ENCODE measurements at places on chromosomes 3 and 15.

DNA sequence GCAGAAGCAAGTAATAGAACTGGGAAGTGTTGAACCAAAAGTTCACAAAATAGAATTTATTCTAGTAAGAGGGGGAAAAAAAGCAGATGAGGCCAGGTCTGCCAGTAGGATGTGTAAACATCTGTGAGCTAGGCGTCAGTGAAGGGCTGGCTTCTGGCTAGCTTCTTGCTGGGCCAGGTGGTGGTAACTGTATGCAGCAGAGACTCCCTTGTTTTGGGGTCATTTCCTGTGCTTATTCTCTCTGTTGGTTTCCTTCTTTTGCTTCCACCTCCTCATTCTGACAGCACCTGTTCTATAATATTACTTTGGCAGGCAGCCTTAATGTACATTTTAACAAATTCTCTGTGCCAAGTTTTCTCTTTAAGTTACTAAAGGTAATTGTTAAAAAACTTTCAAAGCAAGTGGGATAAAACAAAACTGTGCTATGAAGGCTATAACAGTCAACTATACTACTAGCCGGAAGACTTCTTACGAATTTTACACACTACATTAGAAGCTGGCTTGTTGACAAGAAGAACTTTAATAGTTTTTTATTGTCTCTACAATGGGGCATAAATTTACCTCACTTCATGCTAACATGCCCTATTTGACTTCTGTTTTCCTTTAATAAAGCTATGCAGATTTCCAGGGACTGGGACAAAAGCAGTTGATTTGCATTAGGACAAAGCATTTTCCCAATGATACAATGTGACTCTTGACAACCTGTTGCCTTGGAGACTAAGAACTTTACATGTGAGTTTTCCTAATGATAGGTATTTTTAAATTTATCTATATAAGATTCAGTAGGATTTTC is 318.8 kb upstream of the NAALADL2 start:
- H3K4me1 ChIP-seq, result no peaks in the 10 kb centered on the region
- H3K4me3 ChIP-seq, result no peak overlapping the region
- H3K27me3 ChIP-seq, result no peaks in the 10 kb centered on the region
- no peak for DNase-seq

GRCh38 chr15:20106026-20106425 is 435.6 kb downstream of the GOLGA6L6 start:
- no peak for DNase-seq
- H3K27me3 ChIP-seq, result no peaks in the 10 kb centered on the region
- no peaks in the 10 kb centered on the region for H3K4me1 ChIP-seq
- H3K4me3 ChIP-seq, result no peak overlapping the region
- H3K27ac ChIP-seq, result no peak overlapping the region

GRCh38 chr15:98443526-98443925 is 204.8 kb upstream of the IGF1R start:
- DNase-seq, result no peak
- H3K36me3 ChIP-seq, result no peaks in the 10 kb centered on the region
- no peak overlapping the region for H3K27ac ChIP-seq
- no peak overlapping the region for H3K4me3 ChIP-seq
- no peaks in the 10 kb centered on the region for H3K27me3 ChIP-seq

- peaks cover 18% of the 10 kb centered on the region for H3K4me1 ChIP-seq
- H3K4me3 ChIP-seq, result no peak overlapping the region
- no peak for DNase-seq
- no peaks in the 10 kb centered on the region for H3K36me3 ChIP-seq
These were observed 127.5 kb upstream of the TOPAZ1 start for GRCh38 chr3:44114142-44114541.

DNA sequence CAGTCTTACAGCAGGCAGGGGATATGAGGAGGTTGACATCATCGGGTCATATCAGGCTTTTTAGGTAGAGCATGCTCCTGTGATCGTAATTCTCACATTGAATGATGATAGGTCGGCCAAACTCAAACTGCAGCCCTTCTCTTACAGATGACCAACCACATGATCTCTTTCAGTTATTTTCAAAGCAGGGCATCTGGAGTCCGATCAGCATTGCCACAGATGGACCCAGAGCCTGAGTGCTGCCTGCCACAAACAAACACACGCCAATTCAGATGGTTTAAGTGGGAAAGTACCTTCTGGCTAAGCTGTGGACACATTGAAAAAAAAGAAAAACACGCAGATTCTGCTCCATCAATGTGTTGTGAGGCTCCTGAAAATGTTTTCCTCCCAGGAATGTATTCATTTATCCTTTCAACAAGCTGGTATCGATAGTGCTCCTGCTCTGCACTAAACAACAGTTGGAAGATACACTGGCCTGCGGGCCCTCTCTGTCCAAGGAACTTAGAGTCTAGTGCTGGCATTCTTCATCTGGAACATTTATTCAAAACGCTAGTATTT is 31.2 kb downstream of the ARPP21 start:
- H3K36me3 ChIP-seq, result no peaks in the 10 kb centered on the region
- DNase-seq, result no peak
- no peak overlapping the region for H3K4me3 ChIP-seq
- no peaks in the 10 kb centered on the region for H3K4me1 ChIP-seq
- no peak overlapping the region for H3K27ac ChIP-seq

GRCh38 chr3:41260063-41260450 is 60.8 kb downstream of the CTNNB1 start:
- H3K4me3 ChIP-seq, result no peak overlapping the region
- no peaks in the 10 kb centered on the region for H3K4me1 ChIP-seq
- H3K27ac ChIP-seq, result no peak overlapping the region
- no peak for DNase-seq

DNA sequence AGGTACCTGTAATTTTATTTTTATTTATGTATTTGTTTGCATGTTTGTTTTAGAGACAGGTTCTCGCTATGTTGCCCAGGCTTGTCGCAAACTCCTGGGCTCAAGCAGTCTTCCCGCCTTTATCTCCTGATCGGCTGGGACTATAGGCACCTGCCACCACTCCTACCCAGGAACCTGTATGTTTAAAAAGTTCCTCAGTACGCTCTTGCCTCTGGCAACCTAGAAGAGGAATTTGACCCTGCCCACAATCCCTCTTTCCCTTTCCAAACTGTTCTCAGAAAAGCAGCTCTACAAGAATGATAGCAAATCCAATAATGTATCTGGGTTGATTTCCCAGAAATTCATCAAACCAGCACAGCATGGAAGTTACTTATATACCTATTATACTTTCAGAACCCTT is 20.9 kb upstream of the PHLDB2 start:
- H3K4me1 ChIP-seq, result no peaks in the 10 kb centered on the region
- no peak for DNase-seq
- no peaks in the 10 kb centered on the region for H3K36me3 ChIP-seq
- H3K27me3 ChIP-seq, result no peaks in the 10 kb centered on the region

DNA sequence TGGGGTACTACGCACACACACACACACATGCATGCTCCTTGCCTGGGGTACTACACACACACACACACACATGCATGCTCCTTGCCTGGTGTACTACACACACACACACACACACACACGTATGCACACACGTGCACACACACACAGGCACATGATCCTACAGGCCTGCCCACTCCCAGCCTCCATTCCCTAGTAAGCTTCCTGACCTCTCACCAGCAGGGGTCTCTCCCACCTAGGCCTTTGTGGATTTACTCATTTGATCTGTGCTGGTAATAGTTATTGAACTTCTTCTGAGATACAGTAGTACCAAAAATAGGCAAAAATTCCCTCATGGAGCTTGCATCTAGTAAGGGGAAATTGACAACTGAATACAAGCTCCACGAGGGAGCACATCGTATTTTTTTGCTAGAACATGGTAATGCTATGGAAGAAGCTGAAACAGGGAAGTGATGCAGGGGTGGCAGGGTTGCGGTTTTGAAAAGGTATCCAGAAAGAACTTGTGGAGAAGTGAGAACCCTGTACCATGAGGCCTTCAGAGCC is 19.1 kb downstream of the TTC21A start:
- no peak overlapping the region for H3K27ac ChIP-seq
- peaks cover 26% of the 10 kb centered on the region for H3K4me1 ChIP-seq
- no peaks in the 10 kb centered on the region for H3K36me3 ChIP-seq

- no peaks in the 10 kb centered on the region for H3K4me1 ChIP-seq
- peak overlapping the region; percentile 21 for H3K27ac ChIP-seq
- H3K27me3 ChIP-seq, result no peaks in the 10 kb centered on the region
- H3K4me3 ChIP-seq, result peak overlapping the region; percentile 29
- DNase-seq, result no peak
These were observed 47.0 kb downstream of the ZBTB20 start for GRCh38 chr3:115099986-115100571.

GRCh38 chr3:49081429-49081828 is 12.4 kb downstream of the QRICH1 start:
- no peak overlapping the region for H3K4me3 ChIP-seq
- peaks cover 9% of the 10 kb centered on the region for H3K36me3 ChIP-seq
- no peaks in the 10 kb centered on the region for H3K27me3 ChIP-seq

- no peaks in the 10 kb centered on the region for H3K36me3 ChIP-seq
- peaks cover 13% of the 10 kb centered on the region for H3K4me1 ChIP-seq
- H3K27me3 ChIP-seq, result no peaks in the 10 kb centered on the region
These were observed 461 bp downstream of the SECISBP2L start for GRCh38 chr15:49045751-49046219.

DNA sequence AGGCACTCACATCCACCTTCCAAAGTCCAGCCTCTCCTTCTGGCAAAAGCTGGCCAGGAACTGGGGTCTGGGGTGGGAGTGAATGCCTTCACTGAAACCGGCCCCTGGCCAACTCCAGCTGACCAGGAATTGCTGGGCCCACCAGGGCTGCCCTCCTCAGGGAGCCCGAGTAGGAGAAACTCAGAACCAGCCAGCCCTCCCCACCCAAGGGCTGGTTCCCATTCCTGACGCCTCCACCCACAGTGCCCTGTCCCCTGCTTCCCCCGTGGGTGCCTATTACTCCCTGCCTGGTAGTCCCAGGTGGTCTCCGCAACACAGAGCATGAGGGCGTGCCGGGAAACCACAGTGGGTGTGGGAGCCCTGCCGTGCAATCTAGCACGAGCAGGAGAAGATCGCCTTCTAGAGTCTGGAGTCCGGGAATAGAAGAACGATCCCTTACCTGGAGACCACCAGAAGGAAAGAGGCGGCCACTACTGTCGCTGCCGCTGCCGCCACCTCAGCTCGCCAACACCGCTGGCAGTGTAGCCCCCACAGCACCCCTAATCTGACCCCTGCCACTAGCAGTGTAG is 178.8 kb downstream of the POTEB3 start:
- H3K4me1 ChIP-seq, result no peaks in the 10 kb centered on the region
- H3K27ac ChIP-seq, result no peak overlapping the region
- no peaks in the 10 kb centered on the region for H3K36me3 ChIP-seq

DNA sequence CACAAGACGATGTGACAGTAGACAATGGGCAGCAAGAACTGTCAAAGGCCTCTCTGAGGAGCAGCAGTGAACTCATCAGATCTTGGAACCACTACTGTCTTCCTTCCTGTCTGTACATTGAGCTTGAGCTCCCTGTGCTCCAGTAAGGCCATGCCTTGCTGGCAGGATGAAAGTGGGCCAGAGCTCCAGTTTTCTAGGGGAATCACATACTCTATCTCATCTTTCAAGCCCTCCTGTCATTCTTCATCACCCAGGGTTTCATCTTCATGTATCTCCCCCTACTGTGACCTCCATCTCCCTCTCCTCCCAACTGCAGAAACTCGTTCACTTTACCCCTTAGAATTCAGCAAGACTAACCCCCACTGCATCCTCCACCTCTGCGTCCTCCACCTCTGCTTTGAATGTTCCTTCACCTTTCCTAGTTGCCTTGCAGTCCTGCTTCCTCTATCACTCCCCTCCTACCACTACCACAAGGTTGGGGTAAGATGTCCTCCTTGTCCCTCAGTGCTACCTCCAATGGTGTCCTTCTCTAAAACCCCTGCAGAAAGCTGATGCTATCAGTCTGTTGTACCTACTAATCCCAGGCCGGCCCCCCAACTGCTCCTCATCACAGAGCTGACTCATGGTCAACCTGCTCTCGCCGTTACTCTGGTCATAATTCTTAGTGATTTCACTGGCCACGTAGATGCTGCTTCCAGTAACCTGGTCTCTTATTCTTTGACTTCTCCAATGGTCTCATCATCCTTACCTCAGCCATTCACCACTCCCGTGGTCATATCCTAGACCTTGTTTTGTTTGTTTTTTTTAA is 22.3 kb downstream of the NKIRAS1 start:
- H3K27me3 ChIP-seq, result no peaks in the 10 kb centered on the region
- peaks cover 90% of the 10 kb centered on the region for H3K36me3 ChIP-seq
- H3K27ac ChIP-seq, result no peak overlapping the region
- no peak overlapping the region for H3K4me3 ChIP-seq

GRCh38 chr3:52237657-52238172 is 1.2 kb downstream of the TWF2 start:
- peak overlapping the region; percentile 95 for H3K27ac ChIP-seq
- DNase-seq, result no peak
- H3K27me3 ChIP-seq, result no peaks in the 10 kb centered on the region
- H3K4me3 ChIP-seq, result peak overlapping the region; percentile 93

- DNase-seq, result no peak
- no peak overlapping the region for H3K4me3 ChIP-seq
- H3K27me3 ChIP-seq, result no peaks in the 10 kb centered on the region
- peaks cover 5% of the 10 kb centered on the region for H3K36me3 ChIP-seq
- no peaks in the 10 kb centered on the region for H3K4me1 ChIP-seq
- H3K27ac ChIP-seq, result peak overlapping the region; percentile 32
These were observed 3.8 kb downstream of the IL1RAP start for GRCh38 chr3:190517687-190518086.

DNA sequence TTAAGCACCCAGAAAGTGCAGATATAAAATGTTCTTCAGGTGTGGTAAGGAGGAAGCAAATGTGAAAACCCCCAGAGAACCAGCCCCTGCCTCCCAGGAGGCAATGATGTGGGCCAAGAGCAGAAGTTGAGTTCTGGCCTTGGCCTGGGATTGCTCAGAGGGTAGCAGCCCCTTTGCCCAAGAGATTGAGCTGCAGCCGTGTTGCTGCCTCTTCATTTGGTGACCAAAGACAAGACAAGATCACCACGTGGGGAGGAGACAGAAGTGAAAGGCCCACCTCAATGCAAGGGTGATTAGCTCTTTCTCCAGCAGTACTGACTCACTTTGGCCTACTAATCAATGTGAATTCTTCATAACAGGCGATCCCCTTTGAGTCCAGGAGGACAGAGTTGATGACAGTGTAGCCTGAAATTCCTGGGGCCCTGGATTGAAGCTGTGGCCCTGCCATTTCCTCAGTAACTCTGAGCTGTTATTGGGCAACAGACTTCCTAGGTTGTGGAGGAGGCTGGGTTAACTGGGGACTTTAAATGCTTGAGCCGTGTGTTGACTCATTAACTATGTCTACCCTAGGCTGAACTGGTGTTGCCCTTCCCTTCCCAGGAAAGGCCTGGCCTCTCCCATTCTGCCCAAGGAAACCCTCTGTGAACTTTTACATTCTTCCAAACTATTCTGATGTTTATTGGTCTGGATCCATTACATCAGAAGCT is 86.5 kb downstream of the ST6GAL1 start:
- DNase-seq, result no peak
- peaks cover 4% of the 10 kb centered on the region for H3K4me1 ChIP-seq
- H3K27ac ChIP-seq, result peak overlapping the region; percentile 36
- H3K27me3 ChIP-seq, result no peaks in the 10 kb centered on the region

- no peaks in the 10 kb centered on the region for H3K4me1 ChIP-seq
- no peak for DNase-seq
- H3K36me3 ChIP-seq, result no peaks in the 10 kb centered on the region
- H3K27ac ChIP-seq, result no peak overlapping the region
These were observed 20.2 kb upstream of the BTLA start for GRCh38 chr3:112519424-112520001.

- H3K27me3 ChIP-seq, result no peaks in the 10 kb centered on the region
- peaks cover 4% of the 10 kb centered on the region for H3K4me1 ChIP-seq
- H3K27ac ChIP-seq, result peak overlapping the region; percentile 19
- no peak overlapping the region for H3K4me3 ChIP-seq
- H3K36me3 ChIP-seq, result no peaks in the 10 kb centered on the region
- DNase-seq, result no peak
These were observed 126.5 kb upstream of the THBS1 start for GRCh38 chr15:39454189-39454986.
